ENCODE measurements at places on chromosomes 12 and 14.

GRCh38 chr14:99564256-99564925 lies 39.6 kb downstream of the CCDC85C start:
- DNase-seq: peak; percentile 91

GRCh38 chr12:104701756-104702155 lies 245.0 kb downstream of the CHST11 start:
- no peak for DNase-seq

DNA sequence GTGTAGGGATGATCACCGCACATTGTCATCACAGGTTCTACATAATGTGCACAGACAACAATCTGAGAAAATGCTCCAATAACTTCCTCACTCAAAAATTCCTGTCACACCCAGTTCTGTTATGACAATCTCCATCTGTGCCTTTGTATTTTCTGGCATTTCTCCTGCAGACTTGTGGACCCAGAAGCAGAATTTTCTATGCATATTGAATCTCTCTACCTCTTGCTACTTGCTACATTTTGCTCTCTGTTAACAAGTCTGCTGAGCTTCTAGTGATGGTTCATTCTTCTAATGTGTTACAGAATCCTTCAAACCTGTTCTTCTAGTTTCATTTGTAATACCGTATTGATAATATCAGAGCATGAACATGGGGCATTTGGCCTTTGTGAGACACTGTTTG lies 127.8 kb upstream of the PTPRQ start:
- no peak for DNase-seq

DNA sequence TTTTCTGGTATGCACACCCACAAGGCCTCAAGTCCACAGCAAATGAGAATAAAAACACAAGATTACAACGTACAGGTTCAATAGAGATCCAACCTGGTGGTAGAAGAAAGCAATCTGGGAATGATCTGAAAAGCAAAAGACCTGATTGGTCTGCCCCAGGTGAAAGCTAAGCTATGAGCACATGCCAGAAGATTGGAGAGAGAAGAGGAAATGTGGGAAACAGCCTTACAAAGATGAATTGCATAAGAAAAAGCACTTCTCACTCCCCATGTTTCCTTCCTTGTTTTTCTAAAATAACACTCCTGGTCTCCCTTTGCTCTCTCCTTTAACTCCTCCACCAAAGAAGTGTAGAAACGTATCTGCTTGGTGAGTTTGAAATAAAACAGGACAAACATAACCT lies 77.3 kb upstream of the ANO6 start:
- DNase-seq: no peak

DNA sequence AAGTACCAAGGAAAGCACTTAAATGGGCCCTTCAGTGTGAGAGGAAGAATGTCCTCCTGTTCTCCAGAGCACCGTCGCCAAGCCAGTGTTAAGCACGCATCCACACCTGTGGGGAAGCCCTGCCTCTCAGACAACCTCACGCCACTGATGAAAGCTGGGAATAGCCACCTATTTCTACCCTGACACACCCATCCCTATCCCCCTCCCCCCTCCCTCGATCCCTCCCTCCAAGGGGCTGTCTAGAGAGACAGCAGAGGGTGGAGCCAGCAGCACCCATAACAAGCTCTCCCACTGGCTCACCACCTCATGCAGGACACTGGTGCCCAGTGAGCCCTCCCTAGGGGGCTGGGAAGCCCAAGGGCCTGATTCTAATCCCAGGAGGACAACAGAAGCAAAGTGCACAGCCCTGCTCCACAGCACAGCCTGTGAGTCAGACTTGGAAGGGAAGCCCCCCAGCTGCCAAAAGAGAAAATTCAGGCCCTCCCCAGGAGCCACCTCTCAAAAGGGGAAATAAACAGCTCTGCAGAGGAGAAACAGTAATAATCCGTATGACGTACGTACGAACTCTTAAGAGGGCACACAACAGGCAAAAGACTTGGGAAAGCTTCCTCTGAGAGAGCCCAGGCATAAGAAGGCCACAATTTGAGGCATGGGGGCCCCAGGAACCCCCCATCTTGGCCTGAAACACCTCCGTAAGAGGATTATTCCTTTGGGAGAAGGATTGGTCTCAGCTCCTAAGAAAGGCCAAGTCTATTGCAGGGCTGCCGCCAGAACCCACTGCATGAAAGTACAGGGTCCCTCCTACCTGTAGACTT lies 7.8 kb downstream of the PITPNM2 start:
- DNase-seq: peak; percentile 90

- DNase-seq: no peak
Observed at GRCh38 chr12:38775457-38775856, 129.9 kb downstream of the CPNE8 start.

- no peak for DNase-seq
Observed at GRCh38 chr14:94857950-94858349, 88.0 kb upstream of the GSC start.

DNA sequence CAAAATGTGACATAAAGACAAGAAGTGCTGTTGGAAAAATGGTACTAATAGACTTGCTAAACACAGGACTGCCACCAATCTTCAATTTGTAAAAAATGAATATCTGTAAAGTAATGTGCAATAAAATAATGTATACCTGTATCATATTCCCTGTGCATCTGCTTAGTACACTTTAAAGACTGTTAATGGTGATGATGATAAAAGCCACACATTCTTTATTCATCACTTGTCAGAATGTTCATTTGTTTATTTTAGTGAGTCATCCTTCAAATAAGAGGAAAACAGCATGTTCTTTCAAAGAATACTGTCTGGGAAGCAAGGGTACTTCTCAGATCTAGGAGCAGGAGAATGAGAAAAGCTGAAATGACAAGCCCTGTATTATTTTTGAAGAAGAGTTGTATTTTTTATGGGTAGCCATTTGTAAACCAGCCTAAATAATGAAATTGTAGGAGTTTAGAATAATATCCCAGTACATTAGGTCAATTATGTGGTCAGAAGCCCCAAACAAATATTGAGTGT lies 78.3 kb upstream of the PSMA6 start:
- DNase-seq: no peak

DNA sequence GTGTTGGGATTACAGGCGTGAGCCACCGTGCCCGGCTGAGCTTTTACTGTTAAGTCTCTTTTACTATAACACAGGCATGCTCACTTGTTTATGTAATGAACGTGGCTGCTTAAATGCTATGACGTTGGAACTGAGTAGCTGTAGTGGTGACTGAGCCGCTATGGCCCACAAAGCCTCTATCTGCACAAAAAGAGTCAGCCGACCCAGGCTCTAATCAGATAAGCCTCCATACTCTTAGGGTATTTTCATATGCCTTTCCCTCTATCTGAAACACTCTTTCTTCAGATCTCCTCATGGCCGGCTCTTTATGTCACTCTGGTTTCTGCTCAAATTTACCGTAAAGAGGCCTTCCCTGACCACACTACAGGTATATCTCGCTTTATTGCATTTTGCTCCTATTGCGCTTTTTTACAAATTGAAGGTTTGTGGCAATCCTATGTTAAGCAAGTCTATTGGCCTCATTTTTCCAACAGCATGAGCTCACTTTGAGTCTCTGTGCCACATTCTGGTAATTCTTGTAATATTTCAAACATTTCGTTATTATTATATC lies 8.0 kb downstream of the SLC2A14 start:
- DNase-seq: no peak

DNA sequence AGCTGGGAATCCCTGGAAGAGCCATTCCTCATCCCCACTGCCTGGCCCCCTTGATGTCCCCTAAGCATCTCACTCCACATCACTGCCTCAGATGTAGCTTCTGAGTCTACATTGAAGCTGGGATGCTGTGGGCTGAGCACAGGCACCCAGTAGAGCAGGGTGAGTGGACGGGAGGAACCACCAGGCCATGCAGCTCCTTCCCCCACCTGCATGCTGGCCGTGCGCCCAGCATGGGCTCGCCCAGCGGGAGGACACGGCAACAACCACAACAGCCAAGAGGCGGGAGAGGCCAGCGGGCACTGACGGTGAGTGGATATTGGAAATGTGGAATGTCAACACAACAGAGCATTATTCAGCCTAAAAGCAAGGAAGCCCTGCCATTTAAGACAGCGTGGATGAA lies 310.9 kb downstream of the ADGRD1 start:
- DNase-seq: peak; percentile 8

GRCh38 chr12:90211017-90211416 lies 502.4 kb upstream of the ATP2B1 start:
- no peak for DNase-seq

- DNase-seq: no peak
Observed at GRCh38 chr14:101020834-101021370, 117.4 kb upstream of the RTL1 start.

DNA sequence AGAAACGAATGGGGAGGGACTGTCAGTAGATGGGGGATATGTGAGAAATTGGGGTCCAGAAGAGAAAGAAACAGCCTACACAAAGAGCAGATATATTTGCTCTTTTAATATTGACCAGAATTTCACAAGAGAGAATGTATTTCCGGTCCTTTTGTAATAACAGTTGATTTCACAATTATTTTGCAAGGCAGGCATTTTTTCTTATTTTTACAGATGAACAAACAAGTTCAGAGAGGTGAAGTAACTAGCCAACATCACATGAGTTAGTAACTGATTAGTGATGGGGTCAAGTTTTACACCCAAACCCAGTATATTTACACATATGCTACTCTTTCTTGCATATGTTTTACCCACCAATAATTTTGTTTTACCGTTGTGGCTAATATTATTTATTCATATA lies 188.2 kb downstream of the NAV3 start:
- no peak for DNase-seq

DNA sequence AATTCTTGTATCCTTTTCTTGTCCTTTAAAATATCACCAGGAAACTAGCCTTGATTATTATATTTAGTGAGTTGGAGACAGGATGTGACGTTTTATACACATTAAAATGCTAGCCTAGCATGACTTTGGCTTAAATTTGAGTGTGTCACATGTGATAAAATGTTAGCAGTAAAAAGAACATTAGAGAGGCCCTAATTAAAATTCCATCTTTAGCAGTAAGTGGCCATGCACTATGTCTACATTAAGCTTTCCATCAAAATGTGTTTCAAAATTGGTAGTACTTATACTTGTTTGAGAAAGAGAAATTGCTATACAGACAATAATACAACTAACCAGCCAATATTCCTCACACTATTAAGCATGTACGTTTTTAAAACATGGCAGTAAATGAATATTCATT lies 29.9 kb upstream of the MGAT4C start:
- DNase-seq: no peak

- no peak for DNase-seq
Observed at GRCh38 chr12:63929426-63929825, 84.9 kb downstream of the SRGAP1 start.

DNA sequence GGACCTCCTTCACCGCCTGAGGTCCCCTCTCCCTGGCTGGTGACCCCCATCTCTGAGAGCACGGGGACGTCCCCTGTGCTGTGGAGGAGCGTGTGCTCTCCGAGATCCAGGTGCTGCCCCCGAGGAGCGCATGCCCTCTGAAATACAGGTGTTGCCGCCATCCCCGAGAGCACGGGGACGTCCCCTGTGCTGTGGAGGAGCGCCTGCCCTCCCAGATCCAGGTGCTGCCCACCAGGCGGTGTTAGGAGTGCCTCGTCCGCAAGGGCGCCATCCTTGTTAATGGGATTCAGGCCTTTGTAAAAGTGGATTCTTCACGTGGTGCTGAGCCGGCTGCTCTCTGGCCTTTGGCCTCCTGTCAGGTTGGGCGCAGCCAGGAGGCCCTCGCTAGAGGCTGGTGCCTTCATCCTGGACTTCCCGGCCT lies 10.1 kb downstream of the NOC4L start:
- no peak for DNase-seq

DNA sequence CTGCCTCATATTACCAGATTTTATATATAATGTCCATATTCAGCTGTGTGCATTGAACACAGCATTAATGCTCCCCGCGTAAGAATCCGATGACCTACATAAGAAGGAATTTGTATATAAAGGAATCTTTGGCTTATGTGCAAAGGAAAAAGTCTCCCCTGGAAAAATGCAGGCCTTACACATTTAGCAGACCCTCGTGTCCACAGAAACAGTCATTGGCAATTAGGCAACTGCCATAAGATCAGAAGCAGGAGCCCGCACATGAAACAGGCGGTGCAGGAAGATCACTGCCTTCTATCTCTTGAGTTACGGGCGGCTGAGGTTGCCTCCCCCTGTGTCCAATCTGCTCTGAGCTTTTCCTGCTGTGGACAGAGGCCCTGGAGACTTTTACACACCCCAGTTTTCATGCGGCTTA lies 63.2 kb upstream of the RFX4 start:
- DNase-seq: no peak

DNA sequence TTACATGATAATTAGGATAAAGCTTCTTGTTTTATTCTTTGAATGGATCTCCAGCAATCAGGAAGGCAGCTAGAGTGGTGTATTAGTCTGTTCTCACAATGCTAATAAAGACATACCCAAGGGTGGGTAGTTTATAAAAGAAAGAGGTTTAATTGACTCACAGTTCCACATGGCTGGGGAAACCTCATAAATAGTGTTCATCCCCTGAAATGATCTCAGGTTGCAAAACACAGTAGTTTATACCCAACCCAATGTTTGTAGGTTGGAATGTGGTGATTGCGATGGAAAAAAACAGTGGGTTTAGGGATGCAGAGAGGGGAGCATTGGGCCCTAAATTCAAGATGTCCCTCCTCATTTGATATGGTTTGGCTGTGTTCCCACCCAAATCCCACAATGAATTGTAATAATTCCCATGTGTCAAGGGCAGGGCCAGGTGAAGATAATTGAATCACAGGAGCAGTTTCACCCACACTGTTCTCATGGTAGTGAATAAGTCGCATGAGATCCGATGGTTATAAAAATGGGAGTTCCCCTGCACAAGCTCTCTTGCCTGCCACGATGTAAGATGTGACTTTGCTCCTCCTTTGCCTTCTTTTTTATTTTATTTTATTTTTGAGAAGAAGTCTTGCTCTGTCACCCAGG lies 11.5 kb downstream of the MUCL1 start:
- DNase-seq: no peak

DNA sequence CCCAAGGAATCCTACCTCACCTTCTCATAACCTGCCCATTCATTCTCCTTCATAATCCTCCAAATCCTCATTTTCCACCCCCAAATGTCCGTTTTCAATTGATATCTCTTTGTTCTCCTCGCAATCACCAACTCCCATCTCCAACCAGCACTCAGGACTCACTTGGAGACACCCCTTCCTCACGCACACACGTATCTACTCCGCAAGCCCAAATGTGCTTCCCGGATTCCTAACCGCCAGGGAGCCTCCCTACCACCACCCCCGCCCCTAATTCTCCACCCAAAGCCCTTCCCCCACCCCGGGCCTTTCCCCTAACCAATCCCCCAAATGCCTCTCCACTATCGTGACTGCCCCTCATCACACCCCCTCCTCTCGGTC lies 304 bp downstream of the KCTD10 start:
- no peak for DNase-seq

All from DMS79 treated with DMSO at 0.1 percent for 48 hours (cell line).